HCT116 (cell line): ENCODE measurements at places on chromosomes 16 and 17.

GRCh38 chr17:75032720-75033280, 14.0 kb downstream of the ATP5PD start:
- DNase-seq: no peak

DNA sequence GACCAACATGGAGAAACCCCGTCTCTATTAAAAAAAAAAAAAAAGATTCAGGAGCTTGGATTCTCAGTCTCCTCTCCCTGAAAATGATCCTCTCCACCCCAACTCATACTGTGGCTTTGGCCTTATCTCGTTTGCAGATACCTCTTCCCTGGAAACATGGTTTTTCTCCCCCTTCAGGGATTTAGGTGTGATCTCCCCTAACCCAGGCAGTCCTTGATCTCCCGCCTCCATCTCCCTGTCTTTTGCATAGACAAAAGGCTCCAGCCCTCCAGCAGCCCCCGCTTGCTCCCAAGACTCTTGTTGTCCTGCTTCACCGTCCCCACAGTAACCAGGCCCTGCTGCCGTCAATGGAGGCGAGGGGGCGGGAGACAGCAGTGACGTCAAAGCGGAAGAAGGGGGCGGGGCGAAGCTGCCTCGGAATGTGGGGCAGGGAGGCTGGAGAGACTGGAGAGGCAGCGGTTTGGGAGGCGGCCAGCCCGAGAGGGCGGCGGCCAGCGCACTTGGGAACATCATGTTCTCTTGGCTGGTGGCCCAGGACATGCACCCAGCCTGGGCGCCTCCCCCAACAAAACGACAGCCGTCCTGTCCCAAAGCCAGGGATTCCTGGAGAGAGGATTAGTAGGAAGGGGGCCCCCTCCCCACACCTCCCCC, 1.9 kb upstream of the PER1 start:
- peak; percentile 93 for DNase-seq

- peak; percentile 48 for DNase-seq
These were observed 176.7 kb downstream of the SOX9 start for GRCh38 chr17:72297326-72298115.

GRCh38 chr17:55564081-55564480, 52.8 kb upstream of the SMIM36 start:
- no peak for DNase-seq

GRCh38 chr17:45662432-45662831, 121.7 kb upstream of the CRHR1 start:
- no peak for DNase-seq

DNA sequence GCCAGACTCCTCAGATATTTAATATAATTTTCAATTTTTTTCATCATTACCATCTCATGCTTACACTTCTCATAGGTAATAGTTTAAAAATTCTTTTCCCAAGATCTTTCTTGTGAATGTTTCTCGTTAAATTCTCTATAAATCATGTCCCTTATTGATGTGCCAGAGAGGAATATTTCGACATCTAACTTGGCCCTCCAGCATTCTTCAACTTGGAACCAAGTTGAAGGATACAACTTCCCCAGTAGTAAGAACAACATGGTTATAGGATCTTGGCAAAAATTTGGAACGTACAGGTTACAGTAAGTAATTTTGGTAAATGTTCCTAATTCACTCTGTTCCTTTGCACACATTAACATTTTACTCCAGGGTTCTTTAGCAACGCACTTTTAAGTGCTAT, 731.8 kb downstream of the CDH11 start:
- no peak for DNase-seq

GRCh38 chr16:47590472-47590871, 129.3 kb downstream of the PHKB start:
- DNase-seq: no peak

- DNase-seq: no peak
These were observed 67.8 kb downstream of the GOSR1 start for GRCh38 chr17:30545024-30545423.

GRCh38 chr17:57589151-57590034, 155.7 kb downstream of the CCDC182 start:
- DNase-seq: no peak

DNA sequence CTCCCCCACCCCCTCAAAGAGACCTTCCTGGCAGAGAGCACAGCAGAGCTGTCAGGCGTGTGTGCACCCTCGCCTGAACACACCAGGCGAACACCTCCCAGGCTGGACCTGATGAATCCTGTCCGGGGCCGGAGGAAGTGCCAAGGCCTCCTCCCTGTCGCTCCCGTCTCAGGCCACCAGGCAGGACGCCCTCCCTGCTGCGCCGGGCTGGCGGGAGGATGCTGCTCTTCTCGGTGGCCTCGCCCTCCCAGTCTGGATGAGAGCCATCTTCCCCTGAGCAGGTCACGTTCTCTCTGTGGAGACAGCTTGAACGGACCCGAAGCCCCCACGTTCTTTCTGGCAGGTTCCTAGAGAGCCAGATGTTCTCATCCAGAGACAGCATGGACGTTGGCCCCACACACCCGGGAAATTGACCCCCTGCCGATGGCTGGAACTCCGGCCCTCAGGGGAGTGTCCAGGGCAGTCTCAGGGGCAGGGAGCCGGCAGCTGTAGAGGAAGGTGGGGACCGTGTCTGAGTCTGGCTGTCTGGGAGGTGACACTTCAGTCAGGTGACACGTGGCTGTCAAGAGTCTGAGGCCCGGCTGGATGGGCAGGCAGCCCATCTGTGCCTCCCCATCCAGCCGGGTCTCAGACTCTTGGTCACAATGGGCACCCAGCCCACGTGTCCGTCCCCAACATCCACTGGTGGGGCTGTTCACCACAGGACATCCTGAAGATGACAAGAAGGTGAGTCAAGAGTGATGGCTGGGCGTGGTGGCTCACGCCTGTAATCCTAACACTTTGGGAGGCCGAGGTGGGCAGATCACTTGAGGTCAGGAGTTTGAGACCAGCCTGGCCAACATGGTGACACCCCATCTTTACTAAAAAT, 5.0 kb upstream of the TIMP2 start:
- DNase-seq: no peak

DNA sequence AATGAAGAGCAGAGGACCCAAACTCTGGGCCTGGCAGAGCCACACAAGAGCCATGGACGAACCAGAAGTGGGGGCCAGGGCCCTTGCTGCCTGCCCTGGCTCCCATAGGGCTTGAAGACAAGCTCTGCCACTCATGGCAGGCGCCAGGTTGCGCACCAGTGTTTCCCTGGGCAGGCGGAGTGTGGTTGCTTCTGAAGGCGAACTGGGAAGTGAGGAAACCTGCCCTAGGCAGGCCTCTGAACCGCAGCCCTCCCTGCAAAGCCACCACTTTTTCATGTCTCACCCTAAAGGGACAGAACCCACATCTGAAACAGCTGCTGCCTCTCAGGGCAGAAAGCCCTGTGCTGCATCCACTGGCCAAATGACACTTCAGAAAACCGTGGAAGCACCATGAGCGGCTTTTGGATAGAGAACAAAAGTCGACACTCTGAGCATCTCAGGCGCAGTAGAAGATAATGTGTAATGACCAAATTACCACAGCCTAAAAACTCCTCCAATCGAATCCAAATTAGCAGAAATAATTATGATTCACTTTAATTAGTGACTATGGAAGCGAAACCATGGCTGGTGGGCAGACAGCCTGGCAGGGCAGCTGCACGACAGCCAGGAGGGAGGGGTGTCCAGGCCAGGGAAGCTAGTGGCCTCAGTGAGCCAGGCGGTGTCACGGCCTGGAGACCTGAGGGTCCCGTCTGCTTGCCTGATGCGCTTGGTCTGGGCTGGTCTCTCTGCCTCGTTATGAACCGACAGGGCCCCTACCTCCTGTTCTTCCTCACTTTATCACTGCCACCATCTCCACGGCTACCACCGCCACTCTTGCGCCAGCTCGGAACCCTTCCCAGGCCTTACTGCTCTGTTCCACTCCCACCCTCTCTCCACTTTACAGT, 59.1 kb downstream of the PRMT7 start:
- no peak for DNase-seq

DNA sequence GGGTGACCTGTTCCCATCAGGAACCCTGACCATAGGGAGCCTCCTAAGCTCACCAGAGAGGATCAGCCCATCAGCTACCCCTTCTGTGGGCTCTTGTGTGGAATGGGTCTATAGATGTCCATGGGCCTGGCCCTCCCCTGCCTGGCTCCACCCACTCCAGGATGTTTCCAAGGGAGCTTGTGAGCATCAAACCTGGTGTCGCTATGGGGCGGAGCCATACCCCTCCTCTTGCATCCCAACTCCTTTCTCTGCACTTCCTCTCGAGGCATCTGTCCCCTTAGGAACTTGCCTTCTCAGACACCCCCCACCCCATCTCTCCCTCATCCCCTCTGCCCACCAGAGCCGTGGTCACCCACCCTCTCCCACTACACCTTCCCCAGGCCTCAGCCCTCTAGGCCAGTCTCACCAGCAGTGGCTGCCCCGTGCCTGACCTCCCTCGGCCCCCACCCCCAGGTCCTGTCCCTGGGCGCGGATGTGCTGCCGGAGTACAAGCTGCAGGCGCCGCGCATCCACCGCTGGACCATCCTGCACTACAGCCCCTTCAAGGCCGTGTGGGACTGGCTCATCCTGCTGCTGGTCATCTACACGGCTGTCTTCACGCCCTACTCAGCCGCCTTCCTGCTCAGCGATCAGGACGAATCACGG, 10.4 kb downstream of the KCNH6 start:
- no peak for DNase-seq
